ENCODE measurements at places on chromosomes 7 and 10.

GRCh38 chr7:141333459-141333858 lies 217.8 kb upstream of the AGK start:
- peak; percentile 8 for DNase-seq

GRCh38 chr7:73988197-73988596 lies 39.8 kb upstream of the ELN start:
- DNase-seq = no peak

DNA sequence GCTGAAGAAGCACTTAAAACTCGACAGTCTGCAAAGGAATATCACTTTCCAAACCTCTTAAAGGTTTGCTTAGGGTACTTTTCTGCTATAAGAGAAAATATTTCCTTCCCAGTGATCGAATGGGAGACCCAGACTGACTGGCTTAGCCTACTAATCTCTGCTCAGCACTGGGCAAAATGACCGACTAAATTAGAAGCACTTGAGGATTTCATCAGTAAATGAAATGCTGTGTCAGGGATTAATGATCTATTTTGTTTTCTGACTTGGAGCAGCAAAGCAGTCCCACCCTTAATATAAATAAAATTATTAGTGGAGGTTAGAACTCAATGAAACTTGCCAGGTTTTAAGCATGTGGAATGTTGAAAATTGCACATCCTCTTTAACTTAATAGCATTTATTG lies 411.6 kb downstream of the NEBL start:
- DNase-seq = no peak

DNA sequence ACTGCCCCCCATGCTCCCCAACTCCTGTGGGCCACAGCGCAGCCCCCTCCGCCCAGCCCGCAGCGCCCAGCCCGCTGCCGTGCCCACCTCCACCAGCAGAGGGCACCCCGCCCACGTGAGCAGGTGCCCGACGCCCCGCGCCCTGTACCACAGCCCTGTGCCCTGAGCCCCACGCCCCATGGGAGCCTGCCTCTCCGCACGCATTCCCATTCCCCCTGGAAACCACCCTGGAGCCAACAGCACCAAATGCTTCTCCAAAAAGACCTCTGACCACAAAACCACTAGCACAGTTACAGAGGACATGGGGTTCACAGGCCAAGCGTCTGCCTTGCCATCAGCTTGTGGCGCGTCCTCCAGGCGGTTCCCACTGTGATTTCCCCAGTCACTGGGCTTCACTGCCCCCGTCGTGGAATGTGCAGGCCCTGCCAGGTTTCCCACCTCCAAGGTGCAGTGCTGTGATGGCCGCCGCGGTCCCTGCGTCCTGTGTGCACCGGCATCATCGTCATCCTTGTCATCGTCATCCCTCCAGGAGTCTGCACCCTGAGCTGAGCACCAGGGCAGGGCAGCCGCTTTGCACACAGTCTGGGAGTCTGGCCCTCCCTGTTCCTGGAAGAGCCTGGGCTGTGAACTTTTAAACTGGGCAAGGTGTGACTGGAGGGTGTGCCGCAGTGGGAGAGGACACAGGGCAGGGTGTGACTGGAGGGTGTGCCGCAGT lies 61.7 kb downstream of the PWWP2B start:
- DNase-seq = peak; percentile 63

DNA sequence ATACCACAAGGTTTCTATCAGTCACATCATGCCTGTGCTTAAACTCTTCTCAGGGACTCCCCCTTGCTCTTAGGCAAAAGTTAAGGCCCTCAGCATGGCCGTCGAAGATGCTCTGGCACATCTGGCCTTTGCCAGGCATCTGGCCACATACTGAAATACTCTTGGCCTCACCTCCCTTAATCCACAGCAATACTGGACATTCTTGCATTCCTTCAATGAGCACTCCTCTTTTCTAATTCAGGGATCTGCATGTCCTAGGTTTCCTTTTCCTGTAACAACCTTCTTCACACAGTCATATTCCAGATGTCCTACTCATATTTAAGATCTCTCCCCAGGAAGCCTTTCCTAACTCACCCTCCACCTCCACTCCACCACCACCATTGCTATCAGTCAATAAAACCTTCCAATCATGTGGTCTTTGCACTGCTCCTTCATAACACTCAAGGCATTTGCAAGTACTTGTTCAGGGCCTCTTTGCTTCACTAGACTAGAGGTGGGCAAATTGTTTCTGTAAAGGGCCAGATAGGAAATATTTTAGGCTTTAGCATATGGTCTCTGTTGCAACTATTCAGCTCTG lies 216.6 kb downstream of the KCNMA1 start:
- no peak for DNase-seq

DNA sequence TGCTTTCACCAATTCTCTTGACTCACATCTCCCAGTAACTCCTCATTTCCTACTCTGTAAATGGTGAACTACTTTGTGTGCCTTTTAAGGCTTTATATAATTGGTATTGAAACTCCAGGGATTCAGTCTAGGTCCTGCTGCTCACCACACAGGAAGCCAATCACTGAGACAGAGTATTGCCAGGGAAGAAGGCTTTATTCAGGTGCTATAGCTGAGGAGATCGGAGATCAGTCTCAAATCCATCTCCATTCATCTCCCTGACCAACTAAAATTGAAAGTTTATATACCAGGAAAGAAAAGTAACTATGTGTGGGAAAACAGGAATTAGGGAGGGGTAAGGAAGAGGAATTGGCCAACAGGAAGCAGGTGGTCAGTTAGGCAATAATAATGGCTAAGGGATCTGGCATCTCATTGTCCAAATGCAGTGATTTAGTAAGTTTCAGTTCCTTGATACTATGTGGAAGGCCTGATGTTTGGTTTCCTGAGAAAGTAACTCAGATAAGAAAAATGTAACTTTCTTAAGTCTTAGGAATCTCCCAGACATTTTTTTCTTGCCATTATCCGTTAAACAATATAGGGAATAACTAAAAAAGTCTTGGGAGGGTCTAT lies 10.2 kb upstream of the SDHAF3 start:
- no peak for DNase-seq

DNA sequence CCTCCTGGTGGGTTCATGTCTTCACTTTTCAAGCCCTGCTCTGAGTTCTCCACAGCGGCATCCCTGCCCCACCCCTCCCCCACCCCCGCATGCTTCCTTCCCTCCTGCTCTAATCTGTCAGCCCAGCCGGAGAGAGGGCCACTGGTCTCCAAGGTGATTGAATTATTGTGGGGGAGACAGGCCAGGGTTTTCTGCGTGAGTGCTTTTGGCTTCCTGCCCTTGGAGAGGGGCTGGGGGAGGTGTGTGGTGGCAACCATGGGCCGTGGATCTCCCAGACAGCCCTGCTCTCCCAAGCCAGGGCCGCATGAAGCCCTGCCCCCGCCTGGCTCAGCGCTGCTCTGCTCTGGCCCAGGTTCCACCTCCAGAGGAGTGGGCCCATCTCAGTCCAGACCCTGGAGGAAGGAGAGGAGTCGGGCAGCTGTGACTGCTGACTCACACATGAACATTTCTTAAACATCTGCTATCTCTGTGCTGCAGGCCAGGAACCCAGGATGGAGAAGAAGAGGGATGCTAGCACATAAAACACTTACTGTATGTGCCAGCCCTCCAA lies 109.9 kb downstream of the ZMIZ1 start:
- DNase-seq = peak; percentile 98

DNA sequence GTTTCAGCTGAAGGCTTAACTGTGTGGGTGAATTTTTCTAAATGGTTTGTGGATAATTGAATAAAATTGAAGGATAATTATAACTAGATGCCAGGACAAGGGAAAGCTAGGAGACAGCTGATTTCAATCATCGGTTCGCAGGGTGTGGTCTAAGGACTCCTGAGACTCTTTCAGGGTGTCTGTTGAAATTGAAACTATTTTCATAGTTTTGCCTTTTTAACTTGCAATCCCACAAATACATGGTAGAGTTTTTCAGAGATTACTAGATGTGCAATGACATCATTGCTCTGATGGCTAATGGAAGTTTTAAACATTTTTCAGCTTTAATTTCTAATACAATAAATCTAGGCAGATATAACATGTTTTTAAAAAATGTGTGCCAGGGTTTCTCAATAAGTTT lies 18.5 kb downstream of the TRUB1 start:
- DNase-seq = no peak

- DNase-seq = peak; percentile 25
Observed at GRCh38 chr10:71128311-71128980, 83.9 kb upstream of the UNC5B start.

GRCh38 chr10:111277661-111278060 lies 200.8 kb downstream of the ADRA2A start:
- DNase-seq = no peak

DNA sequence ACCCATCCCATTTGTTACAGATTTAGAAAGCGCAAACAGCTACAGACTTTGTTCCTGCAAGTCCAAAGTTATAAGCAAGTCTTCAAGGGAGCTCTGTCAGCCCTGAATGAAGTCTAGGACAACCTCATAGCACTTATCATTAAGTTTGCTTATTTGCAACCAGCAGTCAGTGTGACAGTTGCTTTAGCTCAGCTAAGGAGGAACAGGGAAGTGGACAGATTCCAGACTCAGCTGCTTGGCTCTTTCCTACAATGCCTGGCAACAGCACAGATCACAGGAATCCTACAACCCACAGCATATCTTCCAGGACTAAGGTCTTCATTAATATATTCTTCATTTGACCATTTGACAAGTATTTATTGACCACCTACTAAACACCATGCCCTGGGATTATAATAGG lies 17.4 kb upstream of the KIF5B start:
- no peak for DNase-seq

DNA sequence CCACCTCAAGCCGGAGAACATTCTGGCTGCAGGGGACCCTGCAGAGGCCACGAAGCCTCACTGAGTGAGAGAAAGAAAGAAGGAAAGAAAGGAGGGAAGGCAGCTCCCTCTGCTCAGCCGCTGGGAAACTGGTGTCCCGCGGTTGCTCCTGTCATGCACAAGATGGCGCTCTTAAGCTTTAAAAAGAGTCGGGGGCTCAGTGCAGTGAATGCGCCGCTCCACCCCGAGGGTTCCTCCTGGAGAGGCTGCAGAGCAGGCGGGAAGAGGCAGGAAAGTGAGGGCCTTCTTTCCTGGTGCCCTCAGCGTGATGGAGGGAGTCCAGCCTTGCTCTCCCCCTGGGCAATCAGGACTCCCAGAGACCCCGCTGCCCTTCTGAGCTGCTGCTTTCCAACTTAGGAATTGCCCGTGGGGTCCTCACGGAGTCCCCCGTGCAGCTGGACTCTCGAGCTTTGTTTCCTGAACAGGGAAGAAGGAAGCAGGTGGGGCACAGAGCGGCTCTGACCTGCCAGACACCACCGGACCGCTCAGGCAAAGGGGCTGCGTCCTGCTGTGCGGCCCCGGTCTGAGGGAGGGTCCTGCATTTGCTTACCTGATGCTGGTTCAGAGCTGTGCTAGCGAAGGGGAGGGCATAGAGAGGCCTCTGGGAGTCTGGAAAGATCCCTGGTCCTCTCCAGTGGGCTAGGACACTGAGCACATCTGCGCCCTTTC lies 141.9 kb upstream of the MKI67 start:
- DNase-seq = peak; percentile 81

DNA sequence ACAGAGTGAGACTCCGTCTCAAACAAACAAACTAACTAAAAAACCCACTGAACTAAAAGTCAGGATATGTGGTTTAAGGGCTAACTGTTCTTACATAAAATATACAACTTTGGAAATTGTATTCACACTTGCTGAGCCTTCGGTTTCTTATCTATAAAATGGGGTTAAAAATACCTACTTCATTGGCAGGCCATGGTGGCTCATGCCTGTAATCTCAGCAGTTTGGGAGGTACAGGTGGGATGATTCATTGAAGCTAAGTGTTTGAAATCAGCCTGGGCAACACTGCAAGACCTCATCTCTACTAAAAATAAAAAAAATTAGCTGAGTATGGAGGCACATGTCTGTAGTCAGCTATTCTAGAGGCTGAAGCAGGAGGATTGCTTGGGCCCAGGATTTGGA lies 115.4 kb upstream of the KLF6 start:
- DNase-seq = no peak

GRCh38 chr7:92973974-92974373 lies 137.6 kb upstream of the CDK6 start:
- no peak for DNase-seq

DNA sequence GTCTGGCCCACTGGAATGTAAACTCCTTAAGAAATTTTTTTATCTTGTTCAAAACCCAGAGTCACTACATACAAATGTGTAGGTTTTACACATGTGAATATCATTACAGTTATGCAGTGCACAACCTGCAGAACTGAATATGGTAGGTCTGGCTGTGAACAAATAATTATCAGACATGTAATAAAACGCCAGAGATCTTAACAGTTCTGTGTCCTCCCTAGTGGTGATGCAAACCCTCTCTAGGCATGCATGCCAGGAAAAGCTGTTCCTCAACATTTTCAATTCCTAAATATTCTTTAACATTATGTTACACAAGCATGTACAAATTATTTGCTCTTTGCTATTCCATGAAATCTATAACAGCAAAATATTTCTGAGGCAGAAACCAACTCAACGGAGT lies 124.6 kb downstream of the IMMP2L start:
- DNase-seq = no peak

GRCh38 chr10:37222046-37222445 lies 96.6 kb downstream of the ANKRD30A start:
- DNase-seq = no peak

DNA sequence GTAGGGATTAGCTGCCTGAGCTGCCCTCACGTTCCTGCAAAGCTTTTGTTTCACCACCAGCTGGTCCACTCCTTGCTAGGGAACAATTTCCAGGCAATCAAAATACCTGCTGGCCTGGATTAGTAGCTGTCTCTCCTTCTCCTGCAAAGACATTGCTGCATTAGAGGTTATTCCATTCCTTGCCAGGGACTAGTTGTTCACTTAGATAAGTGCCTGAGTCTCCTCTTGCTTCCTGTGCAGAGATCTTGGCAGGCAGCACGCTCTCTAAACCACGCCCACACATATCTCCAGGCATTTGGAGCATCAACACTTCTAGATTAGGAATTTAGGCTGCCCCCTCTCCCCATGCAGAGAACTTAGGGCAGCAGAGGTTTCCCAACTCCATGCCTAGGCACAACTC lies 150.4 kb upstream of the SMIM30 start:
- DNase-seq = peak; percentile 18

DNA sequence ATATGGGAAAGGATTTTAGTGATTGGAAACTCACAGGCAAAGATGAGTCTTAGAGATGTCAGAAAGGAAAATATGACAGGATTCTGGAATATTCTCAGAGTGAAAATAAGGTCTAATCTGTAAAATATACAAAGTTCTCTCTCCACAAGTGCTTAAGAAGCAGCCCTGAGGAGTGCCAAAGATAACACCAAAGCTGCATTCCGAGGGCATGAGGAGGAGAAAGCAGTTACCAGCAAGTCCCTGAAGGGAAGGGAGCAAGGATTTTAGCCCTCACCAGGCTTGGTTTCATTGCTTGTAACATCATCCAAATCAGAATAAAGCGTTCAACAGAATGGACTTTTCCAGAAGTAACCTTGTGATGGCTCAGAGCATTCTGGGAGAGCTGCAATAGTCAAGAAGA lies 31.4 kb upstream of the DLX6 start:
- no peak for DNase-seq

DNA sequence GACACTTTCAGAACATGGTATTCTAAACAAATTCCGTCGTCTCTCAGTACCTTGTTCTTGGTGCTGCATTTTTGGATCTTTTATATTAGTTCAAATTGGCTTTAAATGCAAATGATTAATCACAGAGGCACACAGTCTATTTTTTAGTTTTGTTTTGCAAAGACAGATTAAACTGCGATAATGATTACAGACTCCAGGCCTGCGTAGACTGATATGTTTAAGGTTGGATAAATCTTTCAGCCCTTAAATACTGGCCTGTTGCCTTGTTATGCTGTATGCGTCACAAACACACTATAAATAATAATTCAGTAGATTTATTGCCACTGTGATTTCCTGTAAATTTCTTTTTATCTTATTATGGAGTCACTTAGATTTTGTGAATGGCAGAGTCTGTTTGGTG lies 19.3 kb downstream of the CACNB2 start:
- no peak for DNase-seq

All from hematopoietic multipotent progenitor cell treated with erythropoietin and hydrocortisone succinate and interleukin-3 and kit ligand, for 4 days (in vitro differentiated cells).